ENCODE measurements at places on chromosomes 5 and 9.

DNA sequence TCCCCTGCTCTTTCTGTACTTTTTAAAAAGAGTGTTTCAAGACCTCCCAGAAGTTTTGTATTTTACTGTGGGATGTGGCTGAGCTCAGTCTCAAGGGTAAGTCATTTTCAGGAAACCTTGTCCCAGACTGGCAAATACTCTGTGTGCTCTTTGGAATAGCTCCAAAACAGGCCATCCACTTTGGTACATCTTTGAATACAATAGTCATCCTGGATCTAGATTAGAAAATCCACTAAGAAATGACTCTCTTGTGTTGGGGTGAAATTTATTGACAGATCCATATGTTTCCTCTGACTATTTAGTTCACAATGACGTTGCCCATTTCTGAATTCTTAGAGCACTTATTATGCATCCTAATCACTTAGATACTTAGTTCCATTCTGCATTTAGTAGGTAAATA is 95.2 kb downstream of the PLCXD3 start:
- DNase-seq = no peak

GRCh38 chr9:70119786-70120185 is 76.1 kb downstream of the MAMDC2 start:
- DNase-seq = no peak

DNA sequence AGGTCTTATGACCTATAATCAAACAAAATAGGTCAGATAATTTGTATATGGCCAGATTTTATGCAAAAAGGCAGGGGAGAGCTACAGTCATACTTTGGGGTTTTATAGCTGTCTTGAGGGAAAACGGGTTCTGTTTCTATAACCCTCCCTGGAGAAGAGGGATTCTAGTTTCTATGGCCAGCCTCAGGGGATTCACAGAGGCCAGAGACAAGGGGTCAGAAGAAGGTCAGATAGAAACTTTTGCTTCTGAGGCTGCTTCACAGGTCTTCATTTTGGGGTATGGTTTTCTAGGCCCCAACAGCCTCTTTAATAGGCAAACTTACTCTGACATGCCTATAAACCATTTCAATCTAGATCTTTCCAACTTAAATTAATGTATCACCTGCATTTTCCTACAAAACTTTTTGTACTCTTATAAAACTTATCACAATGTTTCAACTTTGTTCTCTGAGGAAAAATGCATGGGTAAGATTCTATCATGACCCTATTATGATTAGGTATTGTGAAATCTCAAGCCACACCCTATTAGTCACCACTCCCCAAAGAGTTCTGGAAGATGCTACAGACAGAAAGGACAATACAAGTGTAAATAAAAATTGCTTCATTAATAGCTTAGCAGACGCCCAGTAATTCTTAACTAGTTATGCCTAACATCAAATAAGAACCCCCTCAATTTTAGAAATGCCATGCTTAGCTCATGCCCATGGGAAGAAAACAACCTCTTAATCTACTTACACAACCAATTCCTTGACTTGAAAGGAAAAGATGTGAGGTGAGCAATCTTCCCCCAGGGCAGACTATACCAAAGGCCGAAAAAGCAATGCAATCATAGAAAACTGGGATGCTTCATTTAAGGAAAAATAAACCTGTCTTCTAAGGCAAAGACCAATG is 396.6 kb downstream of the TLR4 start:
- DNase-seq = no peak

- no peak for DNase-seq
Observed at GRCh38 chr5:68139611-68140441, 75.7 kb upstream of the PIK3R1 start.

GRCh38 chr5:25562656-25563055 is 917.9 kb upstream of the CDH10 start:
- no peak for DNase-seq

- DNase-seq = no peak
Observed at GRCh38 chr9:84940294-84940693, 270.8 kb downstream of the NTRK2 start.

DNA sequence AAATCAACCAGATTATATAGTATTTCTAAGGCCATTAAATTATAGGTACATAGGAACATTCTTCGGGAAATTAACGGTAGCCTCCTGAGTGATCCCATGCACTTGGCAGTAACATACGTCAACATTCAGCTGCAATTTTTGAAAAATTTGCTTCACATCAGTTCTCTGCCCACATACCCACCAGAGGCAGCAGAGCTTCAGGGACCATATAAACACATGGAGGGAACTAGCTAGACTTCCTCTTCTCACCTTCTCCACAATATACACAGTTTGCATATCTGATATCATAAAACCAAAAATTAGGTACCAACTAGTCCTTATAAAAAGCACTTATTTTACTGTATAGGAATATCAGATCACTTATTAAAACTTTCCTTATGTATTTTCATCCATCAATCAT is 4.8 kb downstream of the PSIP1 start:
- DNase-seq = no peak

GRCh38 chr9:86529496-86530275 is 175.5 kb upstream of the TUT7 start:
- DNase-seq = no peak

DNA sequence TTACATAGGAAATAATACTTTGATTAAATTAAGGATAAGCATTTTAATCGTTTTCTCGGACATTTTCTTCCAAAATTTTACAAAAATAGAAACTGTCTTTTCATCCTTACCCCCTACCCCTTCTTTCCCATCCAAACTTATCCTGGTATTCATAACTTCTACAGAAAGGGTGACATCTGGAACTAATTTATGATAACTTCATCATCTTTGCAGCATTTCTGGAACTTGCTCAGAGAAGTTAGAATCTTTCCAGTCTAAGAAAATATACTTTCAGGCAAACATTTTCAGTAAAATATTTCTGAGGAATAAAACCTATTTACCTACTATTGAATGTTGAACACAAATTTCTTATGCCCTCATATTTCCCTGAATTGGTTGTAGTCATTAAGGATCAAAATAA is 309.0 kb downstream of the MAN2A1 start:
- no peak for DNase-seq

DNA sequence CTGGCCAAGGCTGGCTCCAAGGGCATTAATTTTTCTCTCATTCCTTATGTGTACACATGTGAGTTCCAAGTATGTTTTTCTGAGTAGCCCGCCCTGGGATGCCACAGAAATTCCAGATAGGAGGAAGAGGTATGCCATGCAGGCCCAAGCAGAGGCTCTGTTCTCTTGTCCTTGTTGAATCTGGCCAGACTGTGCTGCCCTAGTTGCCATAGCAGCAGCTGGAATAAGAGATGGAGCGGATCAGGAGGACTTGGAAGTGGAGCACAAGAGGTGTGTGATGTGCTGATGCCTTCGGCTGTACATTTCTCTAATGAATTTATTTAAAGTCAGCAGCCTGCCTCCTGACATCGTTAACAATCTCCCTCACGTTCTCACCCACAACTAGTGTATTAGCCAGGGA is 235.6 kb upstream of the RPS23 start:
- DNase-seq = no peak

DNA sequence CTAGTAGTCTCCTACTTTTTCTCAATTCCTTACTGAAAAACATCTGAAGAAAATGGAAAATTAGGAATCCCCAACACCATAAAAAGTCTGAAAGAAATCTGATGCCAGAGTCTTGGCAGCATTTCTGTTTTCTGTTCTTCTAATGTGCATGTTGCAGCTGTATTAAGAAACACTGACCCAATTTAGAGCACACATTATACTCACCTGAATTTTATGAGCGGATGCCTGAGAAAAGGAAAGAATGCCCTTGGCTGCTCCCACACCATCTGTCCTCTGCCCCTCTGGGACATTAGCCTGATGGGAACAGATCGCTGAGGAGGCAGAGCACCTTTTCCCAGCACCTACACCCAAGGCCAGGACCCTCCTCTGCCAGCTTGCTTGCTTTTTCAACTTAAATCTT is 14.1 kb upstream of the ANP32B start:
- no peak for DNase-seq

DNA sequence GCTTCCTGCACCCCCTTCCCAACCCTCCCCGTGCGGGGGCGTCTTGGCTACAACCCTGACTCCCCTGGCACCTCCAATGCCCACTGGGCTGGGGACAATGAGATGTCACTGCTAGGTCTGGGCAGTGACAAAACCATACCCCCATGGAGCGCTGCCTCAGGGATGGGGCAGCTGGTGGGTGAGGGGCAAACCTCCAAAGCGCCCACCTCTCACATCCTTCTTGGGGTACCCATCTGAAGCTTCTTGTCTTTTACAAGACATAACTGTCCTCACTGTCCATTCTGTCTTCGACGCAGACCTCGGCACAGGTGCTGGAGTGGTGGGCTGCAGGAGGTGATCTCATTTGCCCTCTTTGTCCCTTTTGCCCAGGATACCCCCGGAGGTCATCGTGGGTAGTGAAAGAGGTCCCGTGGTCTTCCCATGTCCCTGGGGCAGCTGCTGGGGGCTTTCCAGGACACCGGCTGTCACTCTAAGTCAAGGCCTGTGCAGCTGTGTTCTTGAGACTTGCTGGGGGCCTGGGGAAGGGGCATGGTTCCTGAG is 27.8 kb upstream of the CSF1R start:
- DNase-seq = no peak

DNA sequence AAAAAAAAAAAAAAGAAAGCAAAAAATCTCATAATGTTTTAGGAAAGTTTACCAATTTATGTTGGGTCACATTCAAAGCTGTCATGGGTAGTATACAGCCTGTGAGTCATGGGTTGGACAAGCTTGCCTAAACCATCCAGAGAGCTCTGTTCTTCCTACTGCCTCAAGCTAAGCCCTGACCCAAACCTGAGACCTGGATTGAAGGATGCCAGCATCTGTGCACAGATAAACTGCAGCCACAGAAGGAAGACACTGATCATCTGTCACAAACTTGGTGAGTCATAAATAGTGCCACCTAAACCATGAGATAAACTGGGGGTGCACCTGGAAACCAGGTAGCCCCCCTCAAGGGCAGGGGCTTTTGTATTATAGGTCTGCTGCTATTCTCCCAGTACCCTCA is 31.0 kb downstream of the CSF2 start:
- DNase-seq = no peak

DNA sequence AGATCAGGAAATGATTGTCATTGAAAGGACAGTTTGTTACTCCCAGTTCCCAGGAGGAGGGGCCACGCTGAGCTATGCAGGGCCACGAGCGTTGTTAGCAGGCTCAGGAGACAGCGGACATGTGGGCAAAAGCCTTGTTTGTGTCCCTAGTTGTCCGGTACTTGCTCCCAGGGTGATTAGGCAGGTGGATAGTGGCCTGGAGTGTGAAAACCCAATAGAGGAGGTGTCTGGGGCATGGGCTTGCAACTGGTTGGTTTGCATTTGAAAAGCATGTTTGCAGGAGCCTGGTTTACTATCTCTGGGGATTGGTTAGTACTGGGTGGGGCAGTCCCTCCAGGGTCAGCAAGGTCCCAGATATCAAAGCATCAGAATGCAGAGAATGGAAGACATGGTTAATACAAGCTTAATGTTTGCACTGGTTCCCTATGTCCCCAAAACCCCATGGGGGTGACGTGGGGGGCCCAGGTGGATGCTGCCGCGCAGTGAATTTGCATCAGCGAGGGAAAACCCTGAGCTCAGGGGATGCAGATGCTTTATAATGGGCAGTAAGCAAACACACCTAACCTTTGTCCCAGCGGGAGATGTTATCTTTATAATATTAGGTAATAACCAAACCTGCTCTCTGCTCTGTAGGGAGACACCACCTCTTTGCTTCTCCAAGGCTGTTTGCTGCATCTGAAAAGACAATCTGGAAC is 39.7 kb downstream of the ROPN1L start:
- DNase-seq = no peak

DNA sequence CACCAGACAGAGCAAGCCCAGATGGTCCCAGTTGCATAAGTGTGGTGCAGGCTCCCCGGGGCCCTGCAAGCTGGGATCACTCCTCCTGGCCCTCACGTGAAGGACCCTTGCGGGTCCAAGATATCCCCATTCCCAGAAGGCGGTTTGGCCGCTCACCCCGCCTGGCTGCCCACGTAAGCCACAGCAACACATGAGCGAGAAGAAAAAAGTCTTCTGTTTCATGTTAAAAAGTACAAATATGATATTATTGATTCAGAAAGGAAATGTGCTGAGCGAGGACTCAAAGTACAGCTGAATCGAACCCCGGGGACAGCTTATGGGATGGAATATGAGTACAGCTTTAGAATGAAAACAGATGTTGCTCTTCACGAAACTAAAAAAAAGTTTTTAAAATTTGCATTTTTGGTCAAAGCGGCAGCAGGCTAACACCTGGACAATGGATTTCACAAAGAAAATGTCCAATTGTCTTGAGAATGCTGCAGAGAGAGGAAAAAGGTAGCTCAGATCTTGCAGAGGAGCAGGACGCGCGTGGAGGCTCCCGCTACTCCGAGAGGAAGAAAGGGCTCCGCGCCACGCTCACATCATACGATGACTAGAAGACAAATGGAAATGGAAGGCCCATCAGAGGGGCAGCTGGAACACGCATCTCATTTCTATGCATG is 427.6 kb downstream of the IRX1 start:
- no peak for DNase-seq

DNA sequence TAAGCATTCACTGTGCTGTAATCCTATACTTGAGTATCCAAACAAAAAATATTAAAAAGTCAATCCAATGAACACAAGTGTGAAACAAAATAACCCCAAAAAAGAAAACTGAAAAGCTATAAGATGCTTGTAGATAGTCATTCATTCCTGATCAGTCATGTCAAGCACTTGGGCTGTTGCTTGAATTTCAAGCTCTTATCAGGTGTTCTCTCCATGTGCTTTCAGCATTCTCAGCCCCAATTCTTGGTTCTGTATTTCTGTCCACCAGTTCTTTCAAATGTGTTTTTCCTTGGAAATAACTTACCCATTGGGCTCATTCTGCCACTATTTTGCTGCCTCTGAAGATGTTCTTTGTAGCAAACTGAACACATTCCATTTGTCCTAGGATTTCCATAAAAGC is 4.7 kb downstream of the ZFAND5 start:
- DNase-seq = no peak

DNA sequence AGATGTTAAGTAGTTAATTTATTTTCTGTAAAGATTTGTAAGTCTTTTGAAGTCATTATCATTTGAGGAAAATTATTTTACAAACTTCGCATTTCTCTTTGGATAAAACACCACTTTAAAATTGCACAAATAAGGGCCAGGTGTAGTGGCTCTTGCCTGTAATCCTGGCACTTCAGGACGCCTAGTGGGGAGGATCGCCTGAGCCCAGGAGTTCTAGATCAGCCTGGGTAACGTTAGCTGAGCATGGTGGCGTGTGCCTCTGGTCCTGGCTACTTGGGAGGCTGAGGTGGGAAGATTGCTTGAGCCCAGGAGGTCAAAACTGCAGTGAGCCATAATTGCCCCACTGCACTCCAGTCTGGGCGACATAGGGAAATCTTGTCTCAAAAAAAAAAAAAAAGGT is 185.5 kb downstream of the KDM4C start:
- DNase-seq = no peak

DNA sequence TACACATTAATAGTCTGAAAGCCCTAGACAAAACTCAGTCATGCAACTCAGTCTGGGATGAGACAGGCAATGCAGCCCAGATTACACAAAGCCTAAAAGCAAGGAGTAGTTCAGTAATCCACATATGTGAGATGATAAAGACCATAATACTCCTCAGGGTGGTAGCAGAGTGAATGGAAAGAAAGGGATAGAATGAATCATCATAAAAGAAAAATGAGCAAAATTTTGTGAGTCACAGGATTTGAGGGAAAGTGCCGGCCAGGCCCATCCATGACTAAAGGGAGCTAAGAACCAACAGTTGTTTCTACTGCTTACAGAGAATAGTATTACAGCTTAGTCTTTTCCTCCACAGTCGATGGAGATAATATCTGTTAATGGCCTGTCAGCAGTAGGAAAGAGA is 90.0 kb upstream of the POU5F2 start:
- DNase-seq = no peak

Data from NCI-H510A (cell line).